ENCODE measurements at places on chromosomes 2 and 18. TPM values are rescaled to one million over a fixed set of nuclear protein-coding genes. Genes with fewer than 3 reads are reported as not detected.

DNA sequence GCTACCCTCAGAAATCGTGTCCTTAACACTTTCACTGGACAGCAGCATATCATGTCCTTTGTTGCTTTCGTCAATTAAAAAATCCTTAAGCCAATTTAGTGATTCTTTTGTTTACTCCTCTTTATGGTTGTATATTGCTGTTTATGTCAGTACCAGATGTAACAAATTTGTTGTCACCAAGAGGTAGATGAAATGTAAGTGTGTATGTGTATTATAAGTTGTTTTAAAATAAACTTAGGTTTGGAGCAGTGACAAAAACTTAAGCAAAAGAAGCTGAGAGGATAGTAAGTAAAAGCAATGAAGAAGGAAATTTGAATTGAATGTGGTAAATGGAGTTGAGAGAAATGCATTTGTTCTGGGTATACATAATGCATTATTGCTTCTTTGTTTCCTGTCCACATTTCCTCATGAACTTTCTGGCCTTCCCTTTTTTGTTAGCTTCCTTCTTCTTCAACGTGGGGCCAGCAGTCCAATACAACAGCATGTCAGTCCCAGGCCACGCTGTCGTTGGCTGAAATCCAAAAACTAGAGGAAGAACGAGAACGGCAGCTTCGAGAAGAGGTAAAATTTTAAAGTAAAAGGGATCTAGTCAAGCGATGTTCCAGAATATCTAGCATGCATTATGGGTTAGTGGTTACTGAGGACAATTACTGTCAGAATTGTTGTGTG is 30.5 kb upstream of the SNORC start:
- H3K27ac ChIP-seq: peak overlapping the region; percentile 40
- peaks cover 28% of the 10 kb centered on the region for H3K4me1 ChIP-seq
- no peak overlapping the region for H3K4me3 ChIP-seq
- no peak for DNase-seq

GRCh38 chr2:223078482-223078881 is 26.5 kb downstream of the KCNE4 start:
- no peak overlapping the region for H3K4me3 ChIP-seq
- no peak for DNase-seq
- H3K27me3 ChIP-seq: peaks cover 1% of the 10 kb centered on the region
- H3K4me1 ChIP-seq: no peaks in the 10 kb centered on the region
- no peak overlapping the region for H3K27ac ChIP-seq

DNA sequence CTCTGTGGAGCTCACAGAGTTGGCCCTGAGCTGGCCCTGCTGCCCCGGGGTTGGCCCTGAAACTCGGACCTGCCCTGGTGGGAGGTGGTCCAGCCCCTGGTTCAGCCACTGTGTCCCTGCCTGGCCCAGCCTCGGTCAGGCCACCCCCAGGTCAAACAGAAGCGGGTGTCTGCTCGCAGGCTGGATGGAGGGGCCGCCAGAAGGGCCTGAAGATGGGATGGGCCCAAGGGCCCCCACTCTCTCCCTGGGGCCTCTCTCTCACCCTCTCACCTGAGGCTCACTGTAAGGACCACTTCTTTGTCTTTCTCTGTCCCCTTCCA is 25.1 kb upstream of the B3GNT7 start:
- no peak overlapping the region for H3K4me3 ChIP-seq
- H3K4me1 ChIP-seq: no peaks in the 10 kb centered on the region
- peaks cover under 1% of the 10 kb centered on the region for H3K27me3 ChIP-seq
- H3K27ac ChIP-seq: no peak overlapping the region
- DNase-seq: no peak

GRCh38 chr2:69985216-69985615 is 23.8 kb upstream of the ASPRV1 start:
- no peak overlapping the region for H3K27ac ChIP-seq
- no peak for DNase-seq
- H3K27me3 ChIP-seq: no peaks in the 10 kb centered on the region
- H3K4me1 ChIP-seq: peaks cover 8% of the 10 kb centered on the region
- H3K4me3 ChIP-seq: no peak overlapping the region
- no peaks in the 10 kb centered on the region for H3K36me3 ChIP-seq

Gene TDRD15
- not detected for total RNA-seq

Gene NAGK
- total RNA-seq: 67.1 TPM

Gene CTAGE1
- not detected for total RNA-seq

Gene KCTD1
- 5.0 TPM for total RNA-seq

Data from activated CD4-positive, alpha-beta T cell treated with anti-CD3 and anti-CD28 coated beads, Interleukin-2, amount 10 ng/mL, durations not matched to agents 24 days and 14 days (primary cell).